Stimulated activated CD4-positive, alpha-beta T cell treated with anti-CD3 and anti-CD28 coated beads, Interleukin-1b, Interleukin-23, amount 100 ng/mL, for 1 hour (primary cell): ENCODE measurements at places on chromosomes 12 and 14.

- no peak for DNase-seq
Measured at GRCh38 chr12:110913119-110914056, 7.0 kb downstream of the MYL2 start.

GRCh38 chr14:37623426-37623951, 28.1 kb downstream of the TTC6 start:
- no peak for DNase-seq

GRCh38 chr14:70171726-70172125, 17.0 kb downstream of the SLC8A3 start:
- no peak for DNase-seq

DNA sequence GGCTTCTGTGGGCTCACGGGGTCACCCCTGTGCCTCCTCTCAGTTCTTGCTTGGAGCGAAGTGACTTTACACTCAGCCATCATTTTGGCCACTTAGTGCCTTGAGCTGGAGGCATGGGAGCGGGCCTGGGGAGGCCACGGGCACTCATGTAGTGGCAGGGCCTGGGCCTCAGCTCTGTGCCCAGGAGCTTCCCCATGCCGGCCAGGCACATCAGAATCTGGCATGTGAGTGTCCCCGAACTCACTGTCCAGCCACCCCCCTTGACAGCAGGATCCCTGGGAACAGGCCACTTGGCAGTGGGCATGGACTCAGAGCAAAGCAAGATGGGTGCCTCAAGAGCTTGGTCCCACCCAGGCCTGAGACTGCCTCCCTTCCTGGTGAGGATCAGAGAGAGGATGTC, 29.5 kb downstream of the DDX51 start:
- DNase-seq = no peak

DNA sequence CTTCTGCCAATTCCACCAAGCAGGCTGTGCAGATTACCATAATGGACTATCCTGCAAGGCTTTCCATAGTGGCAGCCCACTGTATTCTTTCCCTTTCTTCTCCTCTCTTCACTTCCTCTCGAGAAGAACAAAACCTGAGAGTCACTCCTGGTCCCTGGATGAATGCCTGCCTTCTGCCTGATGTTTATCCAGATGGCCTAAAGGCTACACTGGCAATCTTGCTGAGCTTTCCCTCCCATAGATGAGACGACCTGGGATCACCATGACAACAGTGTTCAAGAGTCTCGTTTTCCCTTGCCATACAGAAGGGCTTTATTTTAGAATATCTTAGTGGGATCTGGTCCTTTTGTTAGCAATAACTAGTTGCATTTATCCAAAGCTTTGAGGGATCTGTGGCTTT, 142.3 kb downstream of the RTN1 start:
- no peak for DNase-seq

DNA sequence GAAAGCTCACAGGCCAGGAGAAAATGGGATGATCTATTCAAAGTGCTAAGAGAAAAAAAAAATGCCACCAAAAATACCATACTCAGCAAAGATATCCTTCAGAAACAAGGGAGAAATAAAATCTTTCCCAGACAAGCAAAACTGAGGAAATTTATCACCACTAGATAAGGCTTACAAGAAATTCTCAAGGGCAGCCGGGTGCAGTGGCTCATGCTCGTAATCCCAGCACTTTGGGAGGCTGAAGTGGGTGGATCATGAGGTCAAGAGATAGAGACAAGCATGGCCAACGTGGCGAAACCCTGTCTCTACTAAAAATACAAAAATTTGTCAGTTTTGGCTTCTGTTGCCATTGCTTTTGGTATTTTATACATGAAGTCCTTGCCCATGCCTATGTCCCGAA, 48.2 kb downstream of the CRY1 start:
- DNase-seq = no peak
